ENCODE measurements at places on chromosomes 4 and X.

GRCh38 chr4:168151327-168151726, 59.0 kb downstream of the ANXA10 start:
- DNase-seq = no peak

DNA sequence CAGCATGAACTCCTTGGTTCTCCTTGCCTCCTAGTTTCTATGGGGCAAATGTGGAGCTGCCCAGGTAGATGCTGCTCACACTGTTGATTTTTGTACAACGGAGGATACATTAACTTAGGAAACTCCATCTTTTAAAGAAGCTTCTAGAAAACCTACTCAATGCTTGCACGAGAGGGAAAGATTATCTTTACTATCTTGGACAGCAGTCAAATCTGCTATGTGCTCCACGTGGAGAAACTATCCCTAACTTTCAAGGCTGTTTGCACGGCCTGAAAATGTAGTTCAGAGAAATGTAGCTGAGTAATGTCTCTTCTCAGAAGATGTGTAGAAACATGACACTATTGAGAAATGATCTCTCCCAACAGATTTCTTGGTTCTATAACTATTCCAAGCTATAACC, 1530.9 kb upstream of the PABPC4L start:
- no peak for DNase-seq

DNA sequence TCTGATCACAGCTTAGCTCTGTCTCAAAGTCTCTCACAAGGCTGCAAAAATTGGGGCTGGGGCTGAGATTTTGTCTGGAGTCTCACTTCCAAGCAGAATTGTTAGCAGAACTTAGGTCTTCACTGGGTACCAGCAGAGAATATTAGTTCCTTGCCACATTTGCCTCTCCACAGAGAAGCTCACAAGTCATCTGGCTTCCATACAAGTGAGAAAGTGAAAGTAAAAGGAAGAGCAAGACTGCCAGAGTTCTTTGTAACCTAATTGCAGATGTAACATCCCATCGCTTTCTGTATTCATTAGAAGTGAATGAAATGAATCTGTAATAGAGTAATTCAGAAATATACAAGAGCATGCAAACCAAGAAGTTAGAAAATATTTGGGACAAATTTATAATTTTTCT, 624.1 kb upstream of the GNPDA2 start:
- no peak for DNase-seq

DNA sequence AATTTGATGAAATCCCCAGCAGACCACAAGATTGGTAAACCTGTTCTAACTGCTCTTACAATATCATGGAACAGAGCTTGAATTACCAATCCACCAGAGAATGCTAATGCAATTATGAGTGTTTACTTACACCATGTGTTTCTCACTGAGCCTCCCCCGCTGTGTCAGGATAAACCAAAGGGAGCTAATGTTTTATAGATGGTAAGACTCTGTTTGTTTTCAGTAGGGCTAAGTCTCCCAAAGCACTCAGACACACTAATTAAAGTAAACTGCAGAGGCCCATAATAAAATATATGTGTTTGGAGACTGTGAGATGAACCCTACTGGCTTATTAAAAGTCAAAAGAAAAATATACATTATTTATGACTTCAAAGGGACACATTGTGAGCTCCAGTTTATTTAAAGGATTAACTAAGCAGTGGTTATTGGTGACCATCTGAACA, 261.7 kb upstream of the FAM241A start:
- DNase-seq = no peak

GRCh38 chr4:38935391-38936073, 67.9 kb downstream of the FAM114A1 start:
- no peak for DNase-seq

DNA sequence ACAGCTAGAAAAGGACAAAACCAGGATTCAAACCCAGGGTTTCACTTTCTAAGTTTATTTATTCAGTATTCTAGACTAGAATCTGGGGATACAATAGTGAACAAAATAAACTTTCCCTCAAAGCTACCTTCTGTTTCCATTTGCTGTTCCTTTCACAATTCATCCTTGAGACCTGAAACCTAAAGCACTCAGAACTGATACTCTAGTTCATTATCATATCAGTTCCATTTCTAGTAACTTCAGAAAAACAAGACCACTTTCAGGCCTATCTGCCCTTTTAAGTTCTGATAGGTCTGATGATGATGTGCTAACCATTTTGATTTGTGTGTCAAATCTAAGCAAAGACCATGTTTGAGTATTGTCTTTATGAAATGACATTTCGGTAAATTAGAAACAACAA, 7.8 kb upstream of the XK start:
- no peak for DNase-seq

- DNase-seq = no peak
Observed at GRCh38 chrX:129572422-129572821, 32.4 kb downstream of the OCRL start.

GRCh38 chr4:174522183-174523024, at the start of gene HPGD:
Gene HPGD (minus strand): TSS chr4:174522488. CDS start chr4:174522451, 37 bp downstream.
- no peak for DNase-seq
